NCI-H526 (cell line): ENCODE measurements at places on chromosomes 5 and 9.

DNA sequence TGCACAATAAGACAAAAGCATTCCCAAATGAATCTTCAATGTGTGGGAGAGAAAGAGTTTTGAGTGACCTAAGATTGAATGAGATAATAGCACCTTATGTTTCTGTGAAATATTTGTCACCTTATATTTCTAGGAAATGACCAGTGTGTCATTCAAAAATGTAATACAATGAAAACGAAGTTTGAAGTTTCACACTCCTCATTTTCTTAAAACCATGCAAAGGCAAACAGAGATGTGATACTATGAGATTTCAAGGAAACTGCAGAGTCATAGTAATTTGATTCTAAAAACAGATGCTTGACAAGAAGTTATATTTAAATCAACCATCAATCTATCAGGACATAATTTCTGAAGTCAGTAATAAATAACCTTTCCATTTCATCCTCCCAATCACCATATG is 13.6 kb upstream of the ABCA1 start:
- no peak for DNase-seq

DNA sequence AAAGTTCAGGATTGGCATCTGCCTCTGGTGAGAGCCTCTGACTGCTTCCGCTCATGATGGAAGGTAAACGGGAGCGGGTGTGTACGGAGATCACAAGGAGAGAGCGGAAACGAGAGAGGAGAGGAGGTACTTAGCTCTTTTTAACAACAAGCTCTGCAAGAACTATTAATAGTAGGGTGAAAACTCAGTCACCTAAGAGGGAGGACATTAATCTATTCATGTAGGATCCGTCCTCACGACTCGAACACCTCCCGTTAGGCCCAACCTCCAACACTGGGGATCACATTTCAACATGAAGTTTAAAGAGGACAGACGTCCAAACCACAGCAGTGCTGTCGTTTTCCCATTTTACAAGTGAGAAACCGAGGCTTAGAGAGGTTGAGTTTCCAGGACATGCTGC is 173.7 kb downstream of the SLC28A3 start:
- DNase-seq: no peak

GRCh38 chr9:33187519-33188218 is 20.5 kb upstream of the B4GALT1 start:
- DNase-seq: no peak

DNA sequence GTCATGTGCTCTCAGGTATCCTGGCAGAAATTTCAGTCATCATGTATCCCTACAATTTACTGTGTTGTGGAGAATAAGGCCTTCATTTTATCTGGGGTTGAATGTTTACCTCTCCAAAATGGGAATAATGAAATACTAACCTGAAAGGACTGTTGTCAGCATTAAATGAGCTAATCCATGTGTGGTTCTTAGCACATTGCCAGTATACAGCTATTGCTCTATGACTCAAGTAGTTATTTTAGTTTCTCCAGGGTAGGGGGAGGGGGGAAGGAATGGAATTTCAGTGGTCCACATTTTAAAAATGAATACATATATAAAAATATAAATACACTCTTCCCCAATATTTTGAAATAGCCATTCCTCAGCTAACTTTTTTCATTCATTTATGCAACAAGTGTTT is 3.5 kb downstream of the PAM start:
- DNase-seq: no peak

GRCh38 chr9:80359941-80360881 is 788.4 kb downstream of the TLE4 start:
- DNase-seq: no peak

DNA sequence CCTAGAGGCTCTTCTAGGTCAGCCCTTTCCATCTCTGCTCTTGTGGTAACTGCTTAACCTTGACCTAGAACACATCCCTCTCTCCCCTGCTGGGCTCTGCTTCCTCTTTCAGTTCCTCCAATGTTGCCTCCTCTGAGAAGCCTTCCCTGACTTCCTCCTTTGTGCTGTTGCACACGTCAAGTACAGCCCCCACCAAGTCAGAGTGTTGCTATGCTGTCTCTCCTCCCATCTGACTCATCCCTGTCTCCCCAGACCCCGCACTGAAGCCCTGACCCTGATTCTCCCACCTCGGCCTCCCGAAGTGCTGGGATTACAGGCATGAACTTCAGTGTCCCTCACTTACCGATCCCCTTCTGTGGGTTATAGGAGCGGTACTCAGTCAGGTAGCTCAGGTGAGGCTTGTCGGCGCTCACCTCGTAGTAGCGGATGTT is 10.4 kb upstream of the TRIM14 start:
- no peak for DNase-seq

GRCh38 chr9:78893774-78894401 is 597.0 kb downstream of the PSAT1 start:
- no peak for DNase-seq
